NCI-H1694 treated with DMSO at 0.1 percent for 48 hours (cell line): ENCODE measurements at places on chromosomes 2 and 18.

DNA sequence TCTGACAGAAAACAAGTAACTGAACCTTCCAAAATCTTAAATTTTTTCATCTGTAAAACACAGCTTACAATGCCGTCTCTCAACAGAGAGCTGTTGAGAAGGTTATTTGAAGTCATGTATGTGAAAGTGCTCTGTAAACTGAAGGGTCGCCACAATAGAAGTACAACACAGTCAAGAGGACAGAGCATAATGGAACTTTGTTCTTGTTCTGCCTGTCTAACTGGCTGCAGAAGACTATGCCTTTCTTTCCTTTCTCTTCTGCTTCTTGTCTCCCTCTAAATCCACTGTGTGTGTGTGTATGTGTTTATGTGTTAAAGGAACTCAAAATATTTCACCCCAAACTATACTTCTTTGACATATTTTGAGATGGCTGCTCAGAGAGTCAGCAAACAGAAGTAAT is 365.8 kb upstream of the RND3 start:
- no peak for DNase-seq

DNA sequence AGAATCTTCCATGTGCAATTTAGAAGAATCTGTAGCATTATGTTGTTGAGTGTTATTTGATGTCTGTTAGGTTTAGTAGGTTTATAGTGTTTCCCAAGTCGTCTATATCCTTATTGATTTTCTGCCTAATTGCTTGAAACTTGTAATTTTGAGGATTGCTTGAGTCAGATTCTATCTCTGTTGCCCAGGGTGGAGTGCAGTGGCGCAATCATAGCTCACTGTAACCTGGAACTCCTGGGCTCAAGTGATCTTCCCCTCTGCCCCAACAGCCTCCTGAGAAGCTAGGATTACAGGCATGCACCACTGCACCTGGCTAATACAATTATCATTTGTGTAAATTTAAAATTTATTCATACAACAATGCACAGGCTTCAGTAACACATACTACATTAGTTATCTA is 3.1 kb upstream of the TCF23 start:
- no peak for DNase-seq

- no peak for DNase-seq
Measured at GRCh38 chr2:66582104-66582986, 147.4 kb downstream of the MEIS1 start.

DNA sequence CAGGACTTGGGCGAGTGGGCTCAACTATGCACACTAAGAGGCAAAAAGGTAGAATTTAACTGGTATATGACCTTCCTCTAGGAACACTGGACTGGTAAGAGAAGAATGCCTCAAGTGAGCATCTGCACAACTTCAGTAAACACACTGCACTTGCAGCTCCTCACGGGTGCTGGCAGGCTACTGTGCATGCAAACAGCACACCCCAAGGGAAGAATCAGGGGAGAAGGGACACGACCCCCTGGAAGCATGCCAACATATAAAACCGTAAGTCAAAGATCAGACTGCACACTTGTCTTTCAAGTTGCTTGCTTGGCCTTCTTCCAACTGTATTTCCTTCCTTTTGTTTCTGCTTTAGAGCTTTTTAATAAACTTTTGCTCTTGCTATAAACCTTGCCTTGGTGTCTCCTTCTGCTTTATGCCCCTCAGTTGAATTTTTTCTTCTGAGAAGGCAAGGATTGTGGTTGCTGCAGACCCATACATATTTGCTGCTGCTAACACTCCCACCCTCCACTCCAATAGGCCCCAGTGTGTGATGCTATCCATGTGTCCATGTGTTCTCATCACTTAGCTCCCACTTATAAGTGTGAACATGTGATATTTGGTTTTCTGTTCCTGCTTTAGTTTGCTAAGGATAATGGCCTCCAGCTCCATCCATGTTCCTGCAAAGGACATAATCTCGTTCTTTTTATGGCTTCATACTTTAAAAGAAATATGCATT is 263.7 kb upstream of the SPOPL start:
- no peak for DNase-seq

- no peak for DNase-seq
Measured at GRCh38 chr18:49168281-49168985, 217.7 kb upstream of the SMAD7 start.

- DNase-seq, result no peak
Measured at GRCh38 chr2:3146175-3146574, 231.4 kb downstream of the EIPR1 start.

- no peak for DNase-seq
Measured at GRCh38 chr2:45343251-45344017, 267.6 kb downstream of the SRBD1 start.

DNA sequence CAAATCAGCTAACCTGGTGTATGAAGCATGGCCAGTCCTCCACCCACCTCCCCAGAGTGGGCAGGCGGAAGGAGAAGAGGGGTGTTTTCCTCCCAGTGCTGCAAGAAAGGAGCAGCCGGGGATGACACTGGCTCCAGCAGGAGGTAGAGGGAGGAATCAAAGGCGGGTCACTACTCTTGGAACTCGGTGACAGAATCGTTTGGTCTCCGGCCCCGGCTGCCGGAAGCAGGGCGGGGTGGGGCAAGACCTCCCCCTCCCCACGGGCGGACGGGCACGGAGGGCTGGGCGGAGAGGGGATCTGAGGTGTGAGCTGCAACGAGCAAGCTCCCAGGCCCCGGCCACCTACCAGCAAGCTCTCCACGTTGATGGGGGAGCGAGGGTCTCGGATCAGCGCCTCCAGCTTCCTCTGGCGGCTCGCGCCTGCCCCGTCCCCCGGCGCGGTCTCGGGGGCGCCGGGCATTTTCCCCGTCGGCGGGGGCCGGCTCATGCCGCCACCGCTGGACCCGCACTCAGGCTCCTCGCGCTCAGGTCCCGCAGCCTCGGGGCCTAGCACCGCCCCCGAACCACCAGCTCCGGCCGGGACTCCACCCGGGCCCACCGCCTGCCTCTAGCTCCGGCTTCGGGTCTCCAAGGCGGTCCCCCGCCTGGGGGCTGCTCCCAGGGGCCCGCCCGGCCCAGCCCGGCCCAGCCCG is 640 bp downstream of the ROCK2 start:
- DNase-seq, result no peak

GRCh38 chr2:100367163-100367562 is 44.9 kb upstream of the LONRF2 start:
- DNase-seq, result no peak
